ENCODE measurements at places on chromosomes 5 and 9.

DNA sequence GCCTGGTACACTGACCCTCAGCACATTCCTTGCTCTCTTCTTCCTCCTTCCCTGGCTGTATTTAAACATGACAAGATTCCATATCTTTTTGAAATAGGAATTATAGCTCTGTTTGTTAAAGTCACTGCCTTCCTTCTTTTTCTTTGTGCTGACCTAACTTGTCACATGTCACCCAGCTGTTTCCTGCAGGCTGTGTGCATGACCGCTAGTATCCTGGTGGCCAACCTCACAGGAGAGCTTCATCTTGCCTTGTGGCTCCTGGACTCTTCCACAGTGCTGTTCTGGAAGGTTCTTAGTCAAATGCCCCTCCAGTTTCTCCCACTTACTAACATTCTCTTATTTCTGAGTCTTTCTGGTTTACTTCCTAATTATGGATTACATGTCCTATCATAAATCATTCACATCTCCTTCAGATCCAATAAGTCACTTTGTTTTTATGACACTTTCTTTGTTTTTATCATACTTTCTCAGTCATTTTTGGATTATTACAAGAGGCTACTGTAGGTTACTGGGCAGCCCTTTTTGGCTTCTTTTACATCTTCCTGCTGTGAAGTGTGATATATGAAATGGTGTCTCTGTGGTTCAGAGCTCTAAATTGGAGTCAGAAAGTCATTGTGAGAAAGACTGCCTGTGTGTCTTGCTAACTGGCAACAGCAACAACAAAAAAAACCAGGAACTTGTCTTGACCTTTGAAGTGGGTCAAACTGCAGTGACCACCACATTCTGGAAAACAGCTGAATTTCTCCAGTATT is 463.6 kb upstream of the DAP start:
- DNase-seq, result no peak

- DNase-seq, result no peak
These were observed 381.4 kb downstream of the ACTL7B start for GRCh38 chr9:108474356-108474755.

- DNase-seq, result no peak
These were observed 2.8 kb upstream of the SMARCA2 start for GRCh38 chr9:2012347-2012746.

DNA sequence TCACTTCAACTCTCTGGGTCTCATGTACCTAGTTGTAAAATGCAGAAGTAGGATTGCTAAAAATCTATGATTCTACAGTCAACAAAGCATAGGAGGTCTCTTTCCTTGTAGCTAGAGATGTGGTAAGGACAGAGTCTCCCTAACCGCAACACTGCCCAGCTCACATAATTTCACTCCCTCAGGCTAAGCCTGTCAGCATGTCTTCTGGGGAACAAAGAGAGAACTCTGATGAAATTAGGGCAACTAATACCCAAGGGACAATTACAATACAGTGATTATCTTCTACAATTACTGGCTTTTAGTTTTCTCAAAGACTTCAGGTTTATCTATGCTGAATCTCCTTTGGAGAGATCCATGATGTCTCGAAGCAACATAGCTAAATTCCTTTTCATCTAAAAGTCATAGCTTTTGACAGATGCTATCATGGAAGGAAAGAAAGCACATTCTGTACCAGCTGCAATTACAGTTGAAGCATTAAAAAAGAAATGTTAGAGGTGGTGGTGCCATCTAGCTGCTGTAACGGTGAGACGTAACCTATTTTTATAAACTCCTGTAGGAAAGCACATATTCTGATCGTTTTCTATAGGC is 141.1 kb upstream of the TARS1 start:
- DNase-seq, result peak; percentile 69

DNA sequence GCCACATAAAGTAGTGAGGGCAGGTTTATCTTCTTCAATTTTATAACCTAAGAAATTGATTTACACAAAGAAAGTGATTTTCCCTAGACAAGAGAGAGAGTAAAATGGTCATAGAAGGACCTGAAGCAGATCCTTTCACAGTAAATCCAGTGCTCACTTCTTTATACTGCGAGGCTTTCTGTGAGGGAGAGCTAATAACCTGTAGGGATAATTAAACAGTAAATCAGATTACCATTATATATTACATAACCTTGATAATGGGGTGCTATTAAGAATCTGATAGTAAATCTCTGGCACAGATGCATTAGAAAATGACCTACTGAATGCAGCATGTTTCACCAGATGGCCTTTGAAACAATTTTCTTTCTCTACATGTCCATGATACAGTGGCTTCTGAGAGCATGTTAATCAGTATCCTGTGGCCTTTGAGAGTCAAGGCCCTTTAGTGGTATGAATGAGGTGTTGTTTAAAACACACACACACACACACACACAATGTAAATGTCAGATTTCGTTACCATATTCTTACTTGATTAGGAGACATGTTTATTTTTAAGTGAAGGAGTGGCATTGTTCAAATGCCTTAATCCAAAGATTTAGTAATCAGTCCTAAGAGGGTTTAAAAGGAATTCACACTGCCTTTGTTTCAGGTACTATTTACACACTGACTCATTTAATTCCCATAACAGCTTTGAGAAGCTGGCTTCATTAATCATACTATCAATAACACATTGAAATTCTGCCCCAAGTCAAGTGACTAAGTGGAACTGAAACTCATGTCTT is 124.7 kb downstream of the ALDH1A1 start:
- DNase-seq, result no peak

- DNase-seq, result no peak
These were observed 211.5 kb upstream of the GAS1 start for GRCh38 chr9:87158765-87159164.

DNA sequence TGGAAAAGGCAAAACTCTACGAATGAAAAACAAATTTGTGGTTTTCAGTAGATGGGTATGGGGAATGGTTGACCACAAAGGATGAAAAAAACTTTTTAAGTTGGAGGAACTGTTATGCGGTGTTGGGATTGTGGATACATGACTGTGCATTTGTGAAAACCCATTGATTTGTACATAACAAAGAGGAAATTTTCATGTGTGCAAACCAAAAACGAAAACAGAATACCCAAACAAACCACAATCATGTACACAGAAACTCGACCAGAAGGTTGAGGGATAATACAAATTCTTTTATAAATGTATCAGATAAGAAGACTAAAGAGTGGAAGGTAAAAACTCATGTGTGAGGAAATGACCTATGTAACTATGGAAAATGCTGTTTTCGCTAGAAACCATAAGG is 1012.4 kb downstream of the CDH18 start:
- DNase-seq, result no peak

GRCh38 chr5:14745753-14746152 is 81.2 kb downstream of the OTULIN start:
- no peak for DNase-seq

GRCh38 chr9:104927912-104928740 is at the start of gene ABCA1:
Gene ABCA1, minus strand, starts transcription at chr9:104928155. Its CDS starts 24,476 bp downstream, at chr9:104903679.
- DNase-seq, result peak; percentile 50

DNA sequence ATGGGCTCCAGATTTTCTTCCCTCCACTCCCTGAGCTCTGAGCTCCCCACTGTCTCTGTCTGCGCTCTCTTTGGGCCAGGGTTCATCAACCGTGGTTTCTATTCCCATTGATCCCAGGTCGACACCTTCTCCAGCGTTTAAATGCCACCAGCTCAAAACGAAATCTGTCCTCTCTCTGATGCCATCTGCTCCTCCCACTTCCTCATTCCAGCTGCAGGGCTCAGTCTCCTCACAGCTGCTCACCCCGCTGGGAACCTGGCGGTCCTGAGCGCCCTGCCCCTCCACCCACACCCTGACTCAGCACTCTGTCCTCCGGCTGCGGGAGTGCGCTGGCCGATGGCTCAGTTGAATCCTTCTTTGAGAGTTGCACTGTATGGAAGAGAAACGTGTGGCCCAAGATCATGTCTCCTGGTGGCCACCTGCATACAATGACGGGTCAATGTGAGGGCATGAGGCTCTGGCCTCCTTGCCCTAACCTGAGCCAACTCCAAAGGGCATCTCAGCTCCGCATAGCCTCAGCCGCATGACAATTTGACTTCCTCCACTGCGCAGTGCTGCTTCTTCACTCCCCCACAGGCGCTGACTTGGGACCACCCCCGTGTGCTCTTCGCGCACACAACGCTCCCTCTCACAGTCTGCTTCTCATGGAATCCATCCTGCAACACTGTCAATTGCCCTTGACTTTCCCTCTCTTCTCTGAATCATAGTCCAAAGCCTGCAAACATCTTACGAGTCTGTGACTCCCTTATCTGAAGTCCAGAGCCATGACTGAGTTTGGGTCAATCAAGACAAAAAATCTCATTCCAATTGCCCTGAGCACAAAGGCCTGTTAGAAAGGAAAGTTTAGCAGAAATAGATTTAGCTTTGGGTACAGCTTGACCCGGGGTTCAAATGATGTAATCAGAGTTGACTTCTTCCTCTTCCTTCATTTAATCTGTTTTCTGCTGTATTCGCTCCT is 82.4 kb downstream of the PTCH1 start:
- DNase-seq, result no peak
